ENCODE measurements at places on chromosomes 2 and 18. TPM values are rescaled to one million over a fixed set of nuclear protein-coding genes. Genes with fewer than 3 reads are reported as not detected.

DNA sequence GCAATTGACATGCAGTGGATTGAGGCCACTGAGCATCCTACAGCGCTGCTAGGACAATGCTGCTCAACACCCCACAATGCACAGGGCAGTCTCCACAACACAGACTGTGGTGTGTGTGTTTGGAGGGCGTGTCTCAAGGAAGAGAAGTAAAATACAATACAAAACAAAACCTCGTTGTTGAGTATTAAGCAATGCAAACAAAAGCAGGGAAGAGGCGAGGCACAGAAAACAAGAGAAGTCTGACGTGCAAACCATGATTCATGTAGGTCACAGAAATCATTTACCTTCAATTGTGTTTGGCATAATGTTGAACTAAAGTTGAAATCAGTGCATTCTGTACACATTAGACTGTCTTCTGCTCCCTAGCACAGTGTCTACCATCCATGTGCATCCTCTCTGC lies 260.9 kb downstream of the PHLPP1 start:
- no peak for DNase-seq

DNA sequence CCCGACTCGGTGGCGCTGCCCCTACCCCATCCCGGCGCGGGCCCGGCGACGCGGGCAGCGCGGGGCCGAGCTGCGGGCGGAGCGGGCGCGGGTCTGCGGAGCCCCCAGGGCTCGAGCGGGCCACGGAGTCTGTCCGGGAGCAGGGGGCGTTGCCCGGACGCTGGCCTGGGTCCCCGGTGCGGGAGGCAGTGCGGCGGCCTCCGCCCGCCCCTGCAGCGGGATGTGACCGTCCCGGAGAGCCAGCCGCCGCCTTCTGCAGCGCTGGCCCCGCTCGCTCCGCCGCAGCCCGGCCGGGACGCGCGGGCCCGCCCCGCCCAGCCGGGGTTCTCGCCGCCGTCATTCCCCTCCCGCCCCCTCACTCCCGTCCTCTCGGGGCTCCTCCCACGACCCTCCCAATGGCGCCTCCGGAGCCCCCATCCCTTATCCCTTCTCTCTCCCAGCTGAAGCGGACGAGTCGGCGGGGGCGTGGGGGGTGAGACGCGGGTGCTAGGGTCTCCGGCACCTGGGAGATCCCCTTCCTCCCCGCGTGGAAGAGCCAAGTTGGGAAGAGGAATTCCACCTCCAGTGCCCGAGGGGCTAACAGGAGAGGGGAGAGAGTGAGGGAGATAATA lies at the start of gene FNDC4:
TSS of gene FNDC4 (minus strand) at position 257 of the 611 bp plus-strand sequence. CDS start 521 bp downstream, outside the sequence.
- DNase-seq = peak; percentile 68

DNA sequence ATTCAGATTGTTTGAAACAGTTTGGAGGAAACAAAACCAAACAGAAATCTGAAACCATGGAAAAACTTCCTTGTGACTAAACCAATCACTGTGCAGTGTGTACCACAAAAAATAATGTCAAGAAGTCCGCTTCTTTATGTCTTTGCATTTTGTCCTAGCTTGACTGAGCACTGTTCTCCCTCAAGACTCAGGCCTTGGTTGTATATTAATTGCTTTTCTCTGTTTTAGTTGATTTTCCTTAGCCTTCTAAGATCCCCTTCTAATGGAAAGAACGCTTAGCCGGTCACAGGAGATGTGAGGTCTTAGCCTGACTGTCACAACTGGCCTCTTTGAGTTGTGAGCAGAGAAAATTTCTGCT lies 56.6 kb downstream of the LCLAT1 start:
- DNase-seq = no peak

- no peak for DNase-seq
Measured at GRCh38 chr2:10427618-10427949, 20.5 kb downstream of the ODC1 start.

DNA sequence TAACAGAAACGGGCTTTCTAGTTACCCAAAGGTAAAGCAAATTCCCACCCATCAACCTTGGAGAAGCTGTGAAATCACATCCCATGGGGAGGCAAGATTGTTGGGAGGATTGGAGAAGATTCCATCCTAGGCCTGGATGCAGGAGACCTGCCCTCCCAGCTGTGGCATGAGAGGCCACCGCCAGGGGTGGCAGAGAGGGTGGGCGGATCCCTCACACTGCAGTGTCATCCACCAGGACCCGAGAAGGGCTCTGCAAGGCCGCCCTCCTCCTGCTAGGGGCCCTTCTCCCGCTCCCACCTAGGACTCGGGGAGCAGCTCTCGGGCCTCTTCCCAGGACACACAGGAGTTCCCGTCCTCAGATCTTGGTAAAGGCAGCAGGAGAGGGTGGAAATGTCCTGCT lies 15.5 kb upstream of the ATG16L1 start:
- no peak for DNase-seq

The ALPG gene
- not detected for total RNA-seq

The TANC1 gene
- total RNA-seq = 69.8 TPM

GRCh38 chr2:201349601-201350000 lies 7.5 kb downstream of the FLACC1 start:
- no peak for DNase-seq

The GALNT5 gene
- total RNA-seq = 0.26 TPM

- DNase-seq = no peak
Measured at GRCh38 chr18:60656553-60656952, 284.0 kb upstream of the MC4R start.

GRCh38 chr18:61194726-61195125 lies 138.5 kb upstream of the CDH20 start:
- no peak for DNase-seq

DNA sequence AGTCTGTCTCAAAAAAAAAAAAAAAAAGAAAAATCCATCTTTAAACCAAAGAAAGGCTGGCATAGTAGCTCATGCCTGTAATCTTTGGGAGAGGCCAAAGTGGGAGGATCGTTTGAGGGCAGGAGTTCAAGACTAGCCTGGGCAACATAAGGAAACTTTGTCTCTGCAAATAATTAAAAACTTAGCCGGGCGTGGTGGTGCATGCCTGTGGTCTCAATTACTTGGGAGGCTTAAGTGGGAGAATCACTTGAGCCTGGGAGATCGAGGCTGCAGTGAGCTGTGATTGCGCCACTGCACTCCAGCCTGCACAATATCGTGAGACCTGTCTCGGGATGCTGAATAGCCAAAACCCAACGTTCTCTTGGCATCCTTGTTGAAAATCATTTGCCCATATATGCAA lies 6.1 kb downstream of the CNOT11 start:
- no peak for DNase-seq

The MPP4 gene
- not detected for total RNA-seq

The REV1 gene
- total RNA-seq = 99.9 TPM

DNA sequence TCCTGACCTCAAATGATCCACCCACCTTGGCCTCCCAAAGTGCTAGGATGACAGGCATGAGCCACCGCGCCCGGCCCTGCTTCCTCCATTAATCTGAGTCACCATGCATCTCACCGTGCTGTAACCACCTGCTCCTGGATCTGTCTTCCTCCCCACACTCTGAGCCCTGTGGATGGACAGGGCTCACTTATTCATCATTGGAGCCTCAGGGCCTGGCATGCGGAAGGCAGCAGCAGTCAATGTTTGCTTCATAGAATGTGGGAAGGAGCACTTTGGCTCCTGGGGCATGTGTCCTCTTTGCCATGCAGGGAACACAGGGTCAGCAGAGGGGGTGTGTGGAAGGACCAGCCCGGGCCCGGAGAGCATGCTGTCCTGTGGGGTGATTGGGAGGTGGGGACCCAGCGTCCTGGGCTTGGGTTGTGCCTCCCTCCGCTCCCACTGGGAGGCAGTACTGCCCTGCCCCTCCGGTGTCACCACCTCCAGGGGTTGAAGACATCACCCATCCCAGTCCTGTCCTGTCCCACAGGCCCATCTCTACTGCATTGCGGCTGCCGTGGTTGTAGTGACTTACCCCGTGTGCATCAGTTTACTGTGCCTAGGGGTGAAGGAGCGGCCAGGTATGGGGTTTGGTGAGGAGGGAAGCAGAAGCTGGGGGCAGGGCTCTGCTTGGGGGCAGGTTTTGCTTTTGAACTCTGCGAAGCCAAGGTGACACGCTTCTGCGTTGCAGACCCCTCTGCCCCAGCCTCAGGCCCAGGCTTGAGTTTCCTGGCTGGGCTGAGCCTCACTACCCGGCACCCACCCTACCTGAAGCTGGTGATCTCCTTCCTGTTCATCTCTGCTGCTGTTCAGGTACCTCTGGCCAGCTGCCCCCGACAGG lies 11.5 kb downstream of the MFSD2B start:
- peak; percentile 75 for DNase-seq

DNA sequence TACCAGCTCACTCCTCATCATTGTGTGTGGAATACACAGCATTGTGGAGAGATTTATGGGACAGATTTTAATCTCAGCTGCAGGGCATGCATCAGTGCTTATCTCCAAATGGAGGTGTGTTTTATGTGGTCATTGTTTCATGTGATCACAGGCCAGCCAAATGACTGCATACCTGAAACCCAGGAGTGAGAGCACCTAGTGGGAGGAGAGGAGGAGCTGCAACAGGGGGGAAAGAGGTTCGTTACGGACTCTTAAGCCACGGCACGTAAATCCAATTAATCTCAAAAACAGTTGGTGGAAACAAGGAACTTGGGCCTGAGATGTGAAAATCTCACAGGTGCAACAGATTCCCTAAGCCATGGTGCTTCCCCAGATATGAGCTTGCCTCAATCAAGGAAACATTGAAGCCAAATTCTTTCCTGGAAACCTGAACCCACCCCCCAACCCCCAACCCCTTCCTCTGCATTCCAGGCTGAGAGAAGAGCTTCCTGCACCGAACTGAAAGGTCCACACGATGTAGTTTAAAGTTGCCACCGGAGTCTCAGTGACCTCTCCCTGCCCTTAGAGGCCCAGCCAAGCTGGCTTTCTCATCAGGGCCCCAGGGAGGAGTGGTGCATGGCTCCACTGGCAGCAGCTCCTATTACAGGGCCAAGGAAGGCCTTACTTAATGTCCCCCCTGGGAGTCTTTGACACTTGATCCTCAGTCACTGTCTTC lies 167.4 kb downstream of the C1D start:
- DNase-seq = no peak

- DNase-seq = no peak
Measured at GRCh38 chr2:149098701-149099100, 60.2 kb downstream of the LYPD6B start.

The ANKAR gene
- 0.95 TPM for total RNA-seq

- DNase-seq = peak; percentile 38
Measured at GRCh38 chr2:233089851-233090250, 29.7 kb downstream of the INPP5D start.

DNA sequence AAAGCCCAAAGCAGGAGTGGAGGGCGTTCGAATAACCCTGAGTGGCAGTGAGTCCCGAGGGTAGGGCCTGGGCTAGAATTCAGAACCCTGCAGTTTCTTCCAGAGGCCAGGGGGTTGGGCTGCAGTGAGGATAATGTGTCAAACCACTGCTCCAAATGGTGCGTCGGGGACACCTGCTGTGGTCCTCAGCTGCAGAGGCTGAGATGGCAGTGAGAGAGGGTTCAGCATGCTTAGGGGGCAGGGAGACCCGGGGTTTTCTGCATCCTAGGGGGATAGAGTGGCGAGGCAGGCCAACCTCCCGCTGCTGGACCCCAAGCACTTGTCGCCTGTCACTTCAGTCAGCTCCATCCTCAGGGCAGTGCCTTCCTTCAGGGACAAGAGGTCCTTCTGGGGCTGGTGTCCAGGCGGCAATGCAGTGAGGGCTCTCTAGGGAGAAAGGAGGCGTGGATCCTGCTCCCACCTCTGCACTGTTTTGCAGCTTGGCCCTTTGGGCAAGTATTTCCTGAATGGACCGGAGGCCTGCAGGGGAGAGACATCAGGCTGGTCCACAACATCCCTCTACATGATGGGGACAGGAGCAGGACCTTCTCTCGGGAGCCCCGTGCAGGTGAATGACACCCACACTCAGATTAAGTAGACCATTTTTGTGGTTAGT lies 8.4 kb upstream of the NTSR2 start:
- peak; percentile 73 for DNase-seq

The POTEJ gene
- total RNA-seq = not detected

DNA sequence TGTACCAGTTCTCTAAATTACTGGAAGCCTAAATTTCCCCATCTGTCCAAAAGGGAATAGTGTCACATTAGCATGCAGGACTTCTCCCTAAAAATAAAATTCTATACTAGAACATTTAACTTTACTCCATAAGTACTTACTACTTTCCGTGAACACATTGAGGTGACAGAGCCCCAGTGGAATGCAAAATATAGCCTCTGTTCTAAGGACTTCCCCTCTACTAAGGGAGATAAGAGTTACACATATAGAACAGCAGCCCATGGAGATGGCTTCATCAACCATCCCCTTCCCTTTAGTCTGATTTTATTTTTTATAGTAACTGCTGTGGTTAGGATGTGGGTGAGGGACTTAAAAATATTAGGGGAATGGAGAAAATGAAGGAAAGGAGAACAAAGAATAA lies 68.9 kb upstream of the STPG4 start:
- no peak for DNase-seq

GRCh38 chr2:191740759-191741158 lies 62.8 kb downstream of the NABP1 start:
- DNase-seq = no peak

- DNase-seq = no peak
Measured at GRCh38 chr18:1094409-1094808, 189.7 kb downstream of the ADCYAP1 start.

GRCh38 chr2:55804535-55804934 lies 110.9 kb upstream of the PNPT1 start:
- DNase-seq = no peak

DNA sequence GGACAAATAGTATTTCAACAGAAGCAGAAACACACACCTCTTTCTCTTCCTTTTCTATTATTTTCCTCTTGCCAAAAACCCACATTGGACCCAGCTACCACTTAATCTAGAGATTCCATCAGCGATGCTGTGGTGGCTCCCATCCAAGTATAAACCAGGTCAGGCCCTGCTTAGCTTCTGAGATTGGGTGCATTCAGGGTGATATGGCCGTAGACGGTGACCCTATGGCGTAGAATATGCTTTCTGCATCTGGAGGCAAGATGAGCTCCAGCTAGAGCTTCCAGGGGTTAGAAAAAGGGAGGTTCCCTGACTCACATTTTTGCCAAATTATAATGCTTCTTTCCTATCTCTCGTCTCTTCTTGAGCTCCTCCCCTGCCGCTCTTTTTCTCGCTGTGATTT lies 66.5 kb downstream of the TNP1 start:
- DNase-seq = no peak

- no peak for DNase-seq
Measured at GRCh38 chr2:70039366-70039765, 47.9 kb upstream of the PCBP1 start.

The MEX3C gene
- total RNA-seq = 42.0 TPM

The SKOR2 gene
- total RNA-seq = not detected

The CNNM3 gene
- 20.0 TPM for total RNA-seq

DNA sequence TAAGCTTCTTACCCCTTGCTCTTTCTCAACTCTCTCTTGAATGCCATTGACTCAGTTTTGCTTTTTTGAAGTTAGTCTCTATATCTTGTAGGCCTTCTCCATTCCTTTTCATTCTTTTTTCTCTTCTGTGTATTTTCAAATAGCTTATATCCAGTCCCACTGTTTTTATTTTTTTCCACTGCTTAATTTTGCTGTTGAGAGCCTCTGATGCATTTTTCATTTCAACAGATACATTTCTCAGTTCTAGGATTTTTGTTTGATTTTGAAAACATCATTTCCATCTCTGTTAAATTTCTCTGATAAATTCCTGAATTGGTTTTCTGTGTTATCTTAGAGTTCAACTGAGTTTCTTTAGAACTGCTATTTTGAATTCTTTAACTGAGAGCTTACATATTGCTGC lies 45.9 kb downstream of the MIB1 start:
- no peak for DNase-seq

- no peak for DNase-seq
Measured at GRCh38 chr18:55076643-55077218, 117.5 kb upstream of the CCDC68 start.

The RPL37A gene
- 2,378 TPM for total RNA-seq

GRCh38 chr2:63865159-63865799 lies 23.6 kb downstream of the UGP2 start:
- DNase-seq = no peak

All from suprapubic skin (tissue), 4 donors.